ENCODE measurements at places on chromosomes 2 and 18.
A peak's percentile ranks its signal among the peaks of the same experiment; 100 is the strongest.

DNA sequence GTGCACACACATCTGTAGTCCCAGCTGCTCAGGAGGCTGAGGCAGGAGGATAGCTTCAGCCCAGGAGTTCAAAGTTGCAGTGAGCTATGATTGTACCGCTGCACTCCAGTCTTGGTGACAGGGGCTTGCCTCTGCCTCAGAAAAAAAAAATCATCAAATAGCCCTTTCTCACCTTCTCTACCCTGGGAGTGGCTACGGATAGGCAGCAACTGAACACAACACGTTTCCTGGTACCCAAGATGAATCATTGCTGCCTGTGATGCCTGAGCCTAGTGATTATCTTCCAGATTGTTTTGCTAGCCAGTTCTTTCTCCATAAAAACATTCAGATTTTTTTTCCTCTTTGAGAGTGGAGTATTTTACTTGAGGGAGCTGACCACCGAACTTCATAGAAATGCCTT lies 13.5 kb downstream of the INPP4A start:
- DNase-seq, result no peak

DNA sequence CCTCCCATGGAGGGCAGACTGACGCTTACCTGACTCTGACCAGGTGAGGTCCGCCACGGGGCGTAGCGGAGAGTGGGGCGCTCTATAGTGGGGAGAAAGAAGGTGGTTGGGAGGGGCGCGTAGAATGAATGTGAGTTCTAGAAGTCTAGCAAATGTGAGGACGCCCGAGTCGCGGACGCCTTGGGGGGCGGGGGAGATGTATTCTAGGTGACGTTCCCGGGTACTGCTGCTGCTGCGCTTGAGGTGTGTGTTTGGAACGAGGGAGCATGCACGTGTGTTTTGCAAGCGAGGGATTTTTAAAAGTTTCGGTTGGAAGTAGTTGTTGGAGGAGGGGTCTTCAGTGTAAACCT lies 758 bp downstream of the RIF1 start:
- peak; percentile 57 for DNase-seq

GRCh38 chr2:68365087-68365486 lies at the start of gene PLEK:
TSS of gene PLEK (plus strand) at chr2:68365282. CDS start at chr2:68365352, 70 bp downstream.
- DNase-seq, result no peak

DNA sequence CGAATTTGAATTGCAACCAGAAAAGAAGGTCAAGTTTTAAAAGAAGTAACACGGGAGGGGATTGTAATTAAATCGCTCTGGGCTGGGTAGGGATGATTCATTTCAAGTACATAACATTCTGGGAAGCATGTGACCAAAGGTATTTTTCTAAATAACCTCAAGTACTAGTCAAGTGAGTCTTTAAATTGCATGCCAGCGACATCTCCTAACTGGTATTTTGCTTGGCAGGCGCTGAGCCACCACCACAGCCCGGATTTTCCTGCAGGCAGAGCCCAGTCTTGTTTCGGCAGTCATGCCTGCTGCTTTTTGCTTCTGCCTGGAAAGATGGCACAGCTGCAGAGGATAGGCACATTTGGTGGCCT lies 33.7 kb upstream of the NPAS2 start:
- DNase-seq, result no peak

- no peak for DNase-seq
Observed at GRCh38 chr2:233832869-233833311, 21.4 kb downstream of the HJURP start.

DNA sequence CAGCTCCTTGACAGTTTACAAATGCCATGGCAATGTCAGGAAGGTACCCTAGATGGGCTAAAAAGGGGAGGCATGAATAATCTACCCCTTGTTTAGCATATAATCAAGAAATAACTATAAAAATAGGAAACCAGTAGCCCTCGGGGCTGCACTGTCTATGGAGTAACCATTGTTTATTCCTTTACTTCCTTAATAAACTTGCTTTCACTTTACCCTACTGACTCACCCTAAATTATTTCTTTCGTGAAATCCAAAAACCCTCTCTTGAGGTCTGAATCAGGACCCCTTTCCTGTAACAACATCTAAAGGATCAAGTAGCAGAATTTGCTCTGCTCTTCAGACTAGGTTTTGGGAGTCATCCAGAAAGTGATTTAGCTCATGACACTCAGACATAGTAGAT lies 43.7 kb downstream of the CD8B2 start:
- DNase-seq, result no peak

- DNase-seq, result no peak
Observed at GRCh38 chr2:128304715-128305554, 13.7 kb downstream of the HS6ST1 start.

DNA sequence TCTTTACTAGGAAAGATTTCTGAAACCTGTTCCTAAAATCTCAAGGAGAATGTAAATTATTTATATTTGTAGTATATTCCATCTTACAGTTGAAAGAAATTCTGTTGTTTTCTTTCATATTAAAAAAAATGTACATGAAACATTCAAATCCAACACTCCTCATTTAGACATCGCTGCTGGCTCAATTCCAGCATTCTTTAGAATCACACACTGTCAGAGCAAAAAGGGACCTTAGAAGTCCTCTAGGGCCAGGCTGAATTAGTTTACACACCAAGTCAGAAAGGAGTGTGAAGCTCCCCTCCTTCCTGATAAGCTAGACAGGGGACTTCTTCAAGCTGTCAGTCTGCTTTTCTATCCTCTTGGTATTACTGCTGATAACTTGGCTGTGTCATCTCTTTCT lies 158.6 kb upstream of the LTBP1 start:
- DNase-seq, result no peak

GRCh38 chr18:45539491-45539891 lies 75.8 kb upstream of the SLC14A2 start:
- no peak for DNase-seq

DNA sequence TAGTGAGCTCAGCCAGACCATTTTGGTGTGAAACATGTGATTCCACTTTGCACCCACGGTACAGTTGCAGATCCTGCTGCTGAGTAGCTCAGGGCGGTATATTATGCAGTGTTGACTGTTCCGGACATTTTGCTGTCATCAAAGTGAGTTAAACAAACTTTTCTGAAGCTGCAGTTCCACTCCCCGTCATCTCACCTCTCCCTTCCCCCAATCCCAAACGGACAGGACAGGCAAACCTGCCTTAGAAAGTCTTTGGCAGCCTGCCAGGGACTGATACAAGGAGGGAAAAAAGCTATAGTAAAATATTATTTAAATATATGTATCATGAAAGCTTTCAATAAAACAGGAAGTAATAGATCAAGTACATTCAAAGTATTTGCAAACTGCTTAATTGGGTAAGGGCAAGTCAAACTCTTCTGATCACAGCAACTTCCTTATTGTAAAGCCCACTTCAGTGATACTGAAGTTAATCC lies 35.5 kb upstream of the SP5 start:
- DNase-seq, result no peak

DNA sequence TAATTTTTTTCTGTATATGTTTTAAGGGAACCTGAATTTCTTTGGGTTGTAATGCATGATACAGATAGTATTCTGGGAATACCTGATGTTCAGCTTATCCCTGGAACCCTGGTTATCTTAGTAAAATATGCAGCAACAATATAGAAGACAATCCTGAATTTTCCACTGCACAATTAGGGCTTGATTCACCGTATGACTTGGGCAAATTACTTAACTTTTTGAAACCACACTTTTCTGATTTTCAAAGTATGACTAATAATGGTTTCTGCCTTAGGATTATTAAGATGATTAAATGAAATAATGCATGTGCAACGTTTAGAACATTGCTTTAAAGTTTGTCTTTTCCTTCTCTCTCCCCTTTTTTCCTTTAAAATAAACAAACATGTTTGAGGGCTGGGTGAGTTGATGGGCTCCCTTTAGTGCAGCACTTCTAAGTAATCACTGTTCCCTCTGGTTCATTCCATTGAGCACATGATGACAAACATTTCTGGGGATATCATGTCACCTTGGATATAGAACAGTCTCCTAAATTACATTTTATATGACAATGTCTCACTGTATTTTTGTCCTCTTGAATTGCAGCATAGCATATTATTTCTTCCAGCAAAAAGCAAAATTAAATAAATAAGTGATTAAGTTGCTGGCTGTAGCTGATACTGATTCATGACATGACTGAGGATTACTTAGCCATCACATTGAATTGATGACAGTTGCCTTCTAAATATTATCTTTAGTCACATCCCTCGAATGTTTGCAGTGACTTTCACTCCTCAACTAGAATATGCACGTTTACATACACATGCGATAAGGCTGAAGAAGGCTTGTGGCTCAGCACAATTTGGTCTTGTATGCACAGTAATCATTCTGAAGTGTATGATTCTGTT lies 254.5 kb downstream of the NEDD4L start:
- no peak for DNase-seq

- DNase-seq, result no peak
Observed at GRCh38 chr2:20625491-20626391, 25.2 kb downstream of the HS1BP3 start.

GRCh38 chr2:218329826-218330593 lies 26.6 kb upstream of the CATIP start:
- DNase-seq, result no peak

- DNase-seq, result no peak
Observed at GRCh38 chr2:174477759-174478158, 9.1 kb downstream of the GPR155 start.

DNA sequence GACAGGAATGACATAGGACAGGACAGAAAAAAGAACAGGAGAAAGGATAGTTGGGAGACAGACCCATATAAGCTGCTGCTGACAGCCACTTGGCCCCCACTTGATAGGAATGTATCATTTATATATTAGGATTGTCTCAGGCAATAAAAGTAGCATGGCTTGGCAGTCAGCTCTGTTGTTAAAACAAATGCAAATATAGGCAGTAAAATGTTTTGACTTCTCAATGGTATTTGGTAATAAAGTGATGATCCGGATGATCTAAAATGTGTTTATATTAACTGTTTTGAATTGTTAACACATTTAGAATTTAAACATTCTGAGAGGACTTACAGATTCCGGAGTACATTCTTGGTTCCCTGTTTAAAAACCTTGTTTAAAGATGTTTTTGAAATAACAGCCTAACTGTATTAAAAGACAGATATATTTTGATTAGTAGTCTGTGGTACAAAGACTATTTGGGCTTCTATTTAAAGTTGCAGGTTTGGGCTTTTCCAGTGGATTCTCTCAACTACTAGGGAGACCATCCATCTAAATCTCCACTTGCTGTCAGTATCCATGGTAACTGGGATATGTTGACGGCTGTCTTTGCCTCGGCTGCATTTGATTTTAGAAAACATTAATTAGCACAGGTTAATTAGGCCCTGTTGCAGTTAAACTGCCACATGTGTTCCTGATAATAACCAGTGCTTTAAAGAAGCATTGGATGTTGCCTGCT lies 147.6 kb downstream of the ESCO1 start:
- no peak for DNase-seq

DNA sequence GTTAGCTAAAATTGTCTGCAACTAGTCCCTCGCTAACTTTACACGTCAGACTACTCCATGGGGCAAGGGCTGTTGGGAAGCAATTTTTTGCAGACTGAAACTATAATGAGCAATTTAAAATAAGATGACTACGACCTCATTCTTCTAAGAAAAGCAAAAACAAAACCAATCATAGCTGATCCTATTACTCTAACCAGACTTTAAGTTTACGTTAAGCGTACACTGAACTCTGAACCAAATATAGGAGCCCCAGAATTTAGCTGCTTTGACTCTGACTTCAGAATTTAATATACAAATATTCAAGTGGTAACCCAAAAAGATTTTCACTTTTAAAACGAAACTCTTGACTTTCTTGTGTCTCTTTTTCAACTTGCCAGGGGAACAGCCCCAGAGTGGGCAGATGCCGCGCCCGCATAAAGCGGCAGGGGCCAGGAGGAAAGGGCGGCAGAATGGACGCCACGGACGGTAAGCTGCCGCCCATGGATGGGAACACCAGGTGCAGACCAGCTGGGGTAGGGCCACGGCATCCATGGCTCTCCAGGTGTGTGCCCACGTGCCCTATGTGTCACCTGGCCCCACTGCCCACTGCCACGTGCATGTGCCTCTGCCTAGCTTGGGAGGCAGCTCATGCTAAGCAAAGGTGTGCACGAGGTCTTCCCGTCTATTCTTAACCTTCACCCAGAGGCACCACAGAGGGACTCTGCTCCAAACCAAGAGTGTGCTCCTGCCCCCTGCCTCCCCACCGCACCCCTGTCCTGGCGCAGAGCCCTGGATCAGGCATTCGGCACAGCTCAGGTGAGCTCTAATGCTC lies 217.6 kb downstream of the HDAC4 start:
- DNase-seq, result no peak

- no peak for DNase-seq
Observed at GRCh38 chr2:101464841-101465240, 10.1 kb downstream of the RFX8 start.

GRCh38 chr2:198161151-198161550 lies 356.8 kb downstream of the PLCL1 start:
- DNase-seq, result no peak

- no peak for DNase-seq
Observed at GRCh38 chr2:229733611-229734245, 19.4 kb upstream of the DNER start.

GRCh38 chr2:219766658-219767057 lies 139.2 kb downstream of the SLC4A3 start:
- DNase-seq, result no peak

- DNase-seq, result peak; percentile 17
Observed at GRCh38 chr2:20650393-20650876, 463 bp downstream of the HS1BP3 start.

GRCh38 chr2:100747551-100747950 lies 72.4 kb upstream of the NPAS2 start:
- no peak for DNase-seq

GRCh38 chr18:8659609-8660242 lies 45.6 kb upstream of the MTCL1 start:
- no peak for DNase-seq

GRCh38 chr2:233342301-233342700 lies 12.0 kb upstream of the DGKD start:
- no peak for DNase-seq

- DNase-seq, result peak; percentile 7
Observed at GRCh38 chr18:48037481-48038271, 107.2 kb upstream of the SMAD2 start.

- no peak for DNase-seq
Observed at GRCh38 chr2:126496493-126496892, 159.5 kb upstream of the GYPC start.

- DNase-seq, result no peak
Observed at GRCh38 chr2:151085181-151085611, 176.5 kb downstream of the RBM43 start.

DNA sequence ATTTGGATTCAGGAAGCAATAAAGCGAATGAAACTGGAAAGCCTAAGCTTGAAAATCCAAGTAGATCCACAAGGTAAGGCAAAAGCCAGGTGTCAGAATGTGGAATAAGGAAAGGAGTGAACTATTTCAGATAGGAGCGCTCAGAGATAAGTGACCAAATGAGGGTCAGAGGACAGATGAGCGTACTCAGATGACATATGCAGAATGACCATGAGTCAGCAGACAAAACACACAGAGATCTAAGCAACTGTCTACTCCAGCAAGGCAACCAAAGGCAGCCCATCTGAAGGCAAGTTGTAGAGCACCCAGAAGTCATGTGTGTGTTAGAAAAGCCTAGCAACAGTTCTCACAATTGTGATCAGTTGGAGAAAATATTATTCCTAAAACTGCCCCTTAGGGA lies 548.4 kb upstream of the FSHR start:
- no peak for DNase-seq
